ENCODE measurements at places on chromosomes 7 and 10.

- no peak for DNase-seq
Observed at GRCh38 chr10:118689070-118689858, 65.5 kb downstream of the CACUL1 start.

GRCh38 chr10:124106241-124106879 lies 13.0 kb upstream of the CHST15 start:
- no peak for DNase-seq

GRCh38 chr10:31804352-31804810 lies 124.2 kb downstream of the ARHGAP12 start:
- no peak for DNase-seq

DNA sequence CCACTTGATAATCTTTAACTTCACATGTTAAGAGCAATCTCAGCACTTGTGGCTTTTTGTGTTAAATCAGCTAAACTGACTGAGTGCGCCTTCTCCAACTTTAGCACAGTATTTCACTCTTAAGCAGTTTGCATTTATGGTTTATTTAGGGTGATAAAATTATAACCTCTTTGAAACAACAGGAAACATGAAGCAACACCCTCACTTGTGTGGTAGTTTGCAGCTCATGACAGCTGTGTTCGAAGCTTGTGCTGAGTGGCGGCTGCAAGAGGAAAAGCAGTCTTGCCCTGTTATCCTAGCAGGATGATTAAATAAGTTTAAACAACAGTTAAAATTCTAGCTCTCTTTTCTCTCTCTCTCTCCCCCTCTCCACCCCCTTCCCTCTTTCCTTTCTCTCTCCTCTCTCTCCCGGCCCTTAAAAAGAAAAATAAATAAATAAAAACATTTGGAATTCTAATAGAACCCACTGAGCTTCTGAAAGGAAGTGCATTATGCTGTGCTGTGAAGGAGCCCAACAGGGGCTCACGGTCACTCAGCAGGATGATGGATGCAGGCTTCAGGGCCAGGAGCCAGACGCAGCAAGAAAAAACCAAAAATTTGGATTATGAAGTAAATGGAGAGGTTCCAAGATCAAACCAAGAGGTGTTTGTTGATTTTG lies 25.2 kb downstream of the OGDH start:
- no peak for DNase-seq

DNA sequence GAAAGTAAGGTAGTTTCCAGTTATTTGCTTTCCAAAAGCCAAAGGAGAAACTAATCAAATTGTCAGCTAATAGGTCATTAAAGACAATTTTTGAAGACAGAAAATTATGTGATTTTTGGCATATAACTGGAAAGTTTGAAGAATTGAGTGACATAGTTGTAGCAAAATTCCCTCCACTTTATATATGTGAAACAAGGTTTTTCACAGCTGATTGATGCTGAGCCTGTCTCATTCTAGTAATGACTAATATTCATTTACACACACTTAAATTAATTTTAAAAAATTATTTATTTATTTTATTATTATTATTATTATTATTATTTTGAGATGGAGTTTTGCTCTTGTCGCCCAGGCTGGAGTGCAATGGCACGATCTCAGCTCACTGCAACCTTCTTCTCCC lies 16.3 kb upstream of the SIRT1 start:
- no peak for DNase-seq

- no peak for DNase-seq
Observed at GRCh38 chr10:89959433-89960110, 258.2 kb downstream of the KIF20B start.

GRCh38 chr7:102864958-102865357 lies 47.8 kb upstream of the LRRC17 start:
- no peak for DNase-seq

DNA sequence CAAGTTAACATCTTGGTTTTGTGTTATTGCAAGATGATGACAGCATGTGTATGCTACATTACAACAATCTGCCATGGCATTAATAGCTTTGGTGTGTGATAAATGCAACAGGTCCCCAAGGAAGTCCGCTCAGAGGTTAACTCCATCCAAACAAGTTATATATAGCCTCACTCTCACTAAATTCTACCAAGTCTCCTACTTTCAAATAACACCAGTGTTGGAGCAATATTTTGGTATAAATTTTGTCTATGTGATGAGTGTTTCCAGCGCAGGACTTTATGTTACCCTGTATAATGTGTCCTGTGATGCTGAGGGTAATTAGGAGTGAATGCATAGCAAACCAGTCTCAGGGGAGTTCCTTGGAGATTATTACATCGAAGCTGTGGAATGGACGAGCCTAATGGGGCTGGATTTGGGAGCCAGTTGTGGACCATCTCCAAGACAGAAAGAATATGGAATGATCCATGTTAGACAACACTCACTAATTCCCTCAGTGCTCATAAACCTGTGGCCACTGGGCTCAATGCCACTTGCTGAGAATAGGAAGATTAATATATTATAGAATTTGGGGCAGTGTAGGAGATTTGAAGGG lies 127.6 kb upstream of the CXCL12 start:
- no peak for DNase-seq

GRCh38 chr10:79282388-79282787 lies 64.9 kb upstream of the PPIF start:
- DNase-seq = no peak

DNA sequence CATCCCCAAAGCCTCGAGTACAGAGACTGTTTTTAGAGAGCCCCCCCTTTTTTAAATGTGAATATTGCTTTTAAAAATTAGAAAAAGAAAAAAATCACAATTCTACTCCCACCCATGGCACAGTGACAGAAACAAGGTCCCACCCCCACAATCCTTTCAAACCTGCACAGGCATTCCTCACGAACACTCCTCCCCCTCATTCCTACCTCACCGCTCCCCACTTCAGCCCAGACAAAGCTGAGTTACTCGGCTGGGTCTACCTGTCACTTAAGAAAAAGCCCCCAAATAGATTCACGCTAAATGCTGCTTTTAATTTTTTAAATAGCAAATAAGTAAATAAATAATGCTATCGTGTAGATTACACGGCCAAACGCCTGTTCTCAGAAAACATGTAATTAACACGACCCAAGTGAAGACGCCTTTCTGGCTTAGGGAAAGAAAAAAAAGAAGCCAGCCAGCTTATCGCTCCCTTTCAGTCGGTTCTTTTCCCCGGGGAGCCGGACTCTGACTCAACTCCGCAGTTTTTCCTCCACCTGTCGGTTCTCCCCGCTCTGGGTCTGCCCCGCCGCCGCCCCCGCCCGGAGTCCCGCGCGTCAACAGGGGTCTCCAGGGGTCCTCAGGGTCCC lies 739 bp downstream of the MPP7 start:
- no peak for DNase-seq

- DNase-seq = no peak
Observed at GRCh38 chr7:159142199-159142598, 2.5 kb downstream of the VIPR2 start.

DNA sequence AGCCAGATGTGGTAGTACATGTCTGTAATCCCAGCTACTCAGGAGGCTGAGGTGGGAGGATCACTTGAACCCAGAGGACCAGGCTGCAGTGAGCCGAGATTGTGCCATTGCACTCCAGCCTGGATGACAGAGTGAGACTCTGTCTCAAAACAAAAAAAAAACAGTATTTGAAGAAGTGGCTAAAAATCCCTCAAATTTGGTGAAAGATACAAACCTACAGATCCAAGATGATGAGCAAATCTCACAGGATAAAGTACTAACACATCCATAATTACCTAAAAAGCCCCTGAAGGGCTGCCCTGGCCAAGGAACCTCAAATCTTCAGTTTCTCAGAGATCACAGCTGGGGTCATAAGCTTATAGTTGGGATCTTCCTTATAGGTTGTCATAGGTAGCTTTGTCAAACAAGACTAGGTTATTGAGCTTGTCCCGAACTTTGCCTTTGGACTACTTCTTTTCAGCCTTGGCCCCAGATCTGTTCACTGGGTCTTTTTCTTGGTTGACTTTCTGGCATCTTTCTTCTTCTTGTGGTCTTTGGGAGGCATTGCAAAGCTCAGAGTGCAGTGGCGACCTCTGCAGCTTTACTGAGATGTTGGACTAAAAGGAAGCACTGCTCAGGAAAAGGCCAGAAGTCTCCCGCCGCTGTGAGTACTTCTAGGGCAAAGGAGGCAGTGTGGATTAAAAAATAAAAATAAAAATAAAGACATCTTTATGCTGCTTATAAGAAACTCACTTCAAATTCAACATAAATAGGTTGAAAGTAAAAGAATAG lies 28.6 kb upstream of the SAR1A start:
- no peak for DNase-seq

GRCh38 chr10:119896937-119897770 lies 4.6 kb downstream of the SEC23IP start:
- DNase-seq = no peak

DNA sequence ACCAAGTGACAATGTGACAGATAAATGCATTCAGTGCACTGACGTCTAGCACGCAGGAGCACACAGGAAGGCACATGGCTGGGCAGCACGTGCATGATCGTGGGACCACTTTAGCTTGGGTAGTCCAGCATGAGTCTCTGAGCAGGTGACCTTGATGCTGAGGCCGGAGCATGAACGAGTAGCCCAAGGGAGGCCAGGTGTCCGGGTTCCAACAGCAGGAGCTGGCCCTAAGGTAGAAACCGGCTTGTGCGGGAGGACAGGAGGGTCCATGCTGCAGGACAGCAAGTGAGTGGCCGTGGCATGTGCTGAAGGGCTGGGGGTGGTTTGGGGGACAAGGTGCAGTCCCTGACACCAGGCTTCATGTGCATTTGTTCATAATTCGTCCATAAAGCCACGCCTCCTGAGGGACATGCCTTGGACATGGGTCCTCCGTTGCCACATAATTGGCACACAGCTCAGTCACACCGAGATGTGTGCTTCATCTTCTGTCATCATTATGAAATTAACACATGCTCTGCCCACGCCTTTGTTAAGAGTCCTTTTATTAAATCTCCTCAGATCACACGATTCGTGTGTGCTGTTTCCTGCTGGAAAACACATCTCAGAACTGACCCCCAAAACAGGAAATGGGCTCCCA lies 3.1 kb upstream of the STK32C start:
- DNase-seq = no peak

DNA sequence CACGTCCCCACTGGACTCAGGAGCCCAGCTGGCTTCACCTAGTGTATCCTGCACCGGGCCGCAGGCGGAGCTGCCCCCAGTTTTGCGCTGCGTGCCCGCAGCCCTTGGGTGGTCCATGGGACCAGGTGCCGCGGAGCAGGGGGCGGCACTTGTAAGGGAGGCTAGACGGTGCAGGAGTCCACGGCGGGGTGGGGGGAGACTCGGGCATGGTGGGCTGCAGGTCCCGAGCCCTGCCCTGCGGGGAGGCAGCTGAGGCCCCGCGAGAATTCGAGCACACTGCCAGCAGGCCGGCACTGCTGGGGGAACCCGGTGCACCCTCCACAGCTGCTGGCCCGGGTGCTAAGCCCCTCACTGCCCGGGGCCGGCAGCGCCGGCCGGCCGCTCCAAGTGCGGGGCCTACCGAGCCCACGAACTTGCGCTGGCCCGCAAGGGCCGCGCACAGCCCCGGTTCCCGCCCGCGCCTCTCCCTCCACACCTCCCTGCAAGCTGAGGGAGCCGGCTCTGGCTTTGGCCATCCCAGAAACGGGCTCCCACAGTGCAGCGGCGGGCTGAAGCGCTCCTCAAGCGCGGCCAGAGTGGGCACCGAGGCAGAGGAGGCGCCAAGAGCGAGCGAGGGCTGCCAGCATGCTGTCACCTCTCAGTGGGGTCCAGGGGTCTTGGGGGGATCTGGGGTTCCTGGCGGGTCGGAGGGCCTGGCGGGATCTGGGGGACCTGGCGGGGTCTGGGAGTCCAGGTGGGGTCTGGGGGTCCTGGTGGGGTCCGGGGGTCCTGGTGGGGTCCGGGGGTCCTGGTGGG lies 81.4 kb downstream of the VIPR2 start:
- DNase-seq = no peak

- DNase-seq = no peak
Observed at GRCh38 chr10:70920519-70920918, 32.2 kb upstream of the PCBD1 start.

GRCh38 chr10:48659790-48660189 lies 24.9 kb upstream of the WDFY4 start:
- no peak for DNase-seq

- no peak for DNase-seq
Observed at GRCh38 chr10:132270721-132271457, 36.9 kb downstream of the STK32C start.

DNA sequence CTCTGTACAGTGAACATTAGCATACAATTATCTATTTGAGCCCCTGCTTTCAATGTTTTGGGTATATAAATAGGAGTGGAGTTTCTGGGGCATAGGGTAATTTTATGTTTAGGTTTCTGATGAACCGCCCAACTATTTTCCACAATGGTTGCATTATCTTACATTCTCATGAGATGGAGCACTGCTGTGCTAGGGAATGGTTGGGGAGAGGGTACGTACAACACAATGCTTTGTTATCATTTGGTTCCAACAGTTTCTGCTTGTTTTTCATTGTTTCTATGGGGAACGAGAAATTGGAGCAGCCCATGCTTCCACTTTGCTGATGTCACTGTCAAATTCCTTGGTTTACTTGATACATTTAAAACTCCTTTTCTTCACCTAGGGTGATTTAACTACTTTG lies 1115.3 kb downstream of the REEP3 start:
- no peak for DNase-seq

DNA sequence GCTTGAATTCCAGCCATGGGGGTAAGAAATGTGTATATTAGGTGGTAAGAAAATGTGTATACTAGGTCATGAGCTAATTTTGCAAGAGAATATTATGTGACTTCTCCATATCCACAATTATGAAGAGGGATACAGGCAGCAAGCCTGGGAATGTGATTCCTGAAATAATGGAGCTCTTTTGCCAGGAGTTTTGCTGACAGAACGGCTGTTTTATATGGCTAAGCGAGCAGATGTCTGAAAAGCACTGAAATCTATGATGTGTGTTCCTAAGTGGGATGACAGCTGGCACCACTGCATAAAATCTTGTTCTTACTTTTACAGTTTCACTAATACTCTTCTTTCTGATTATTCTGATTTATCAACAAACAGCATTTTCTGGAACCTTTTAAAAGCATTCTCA lies 386.0 kb upstream of the HPS1 start:
- DNase-seq = no peak

DNA sequence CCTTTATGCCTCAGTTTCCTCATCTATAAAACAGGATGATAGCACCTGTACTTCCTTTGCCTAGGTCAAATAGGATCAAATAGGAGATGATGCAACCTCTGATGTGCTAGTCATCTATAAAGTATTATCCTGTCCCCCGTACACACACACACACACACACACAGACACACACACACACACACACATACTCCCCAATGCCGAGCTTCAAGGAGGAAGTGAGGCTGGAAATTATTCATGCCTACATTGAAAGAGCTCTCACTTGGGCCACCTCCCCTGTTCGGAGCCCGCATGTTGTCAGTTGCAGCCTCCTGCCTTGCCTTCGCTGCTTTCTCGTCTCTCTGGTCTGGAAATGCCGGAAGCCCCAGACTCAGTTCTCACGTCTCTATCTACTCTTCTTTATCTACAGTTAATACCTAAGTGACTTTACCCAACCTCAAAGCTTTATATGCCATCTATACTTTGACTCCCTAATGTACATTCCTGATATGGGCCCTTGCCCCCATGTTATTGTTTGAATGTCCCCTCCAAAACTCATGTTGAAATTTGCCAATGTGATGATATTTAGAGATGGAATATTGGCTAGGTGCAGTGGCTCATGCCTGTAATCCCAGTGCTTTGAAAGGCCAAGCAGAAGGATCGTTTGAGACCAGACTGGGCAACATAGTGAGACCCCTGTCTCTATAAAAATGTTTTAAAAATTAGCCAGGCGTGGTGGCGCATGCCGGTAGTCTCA lies 6.9 kb upstream of the UBE2H start:
- no peak for DNase-seq

- no peak for DNase-seq
Observed at GRCh38 chr7:130491841-130492522, at the start of gene MEST. MEST (plus strand) TSS chr7:130492085; CDS start chr7:130492314, 229 bp downstream.
